ENCODE measurements at places on chromosomes 3 and 15.

DNA sequence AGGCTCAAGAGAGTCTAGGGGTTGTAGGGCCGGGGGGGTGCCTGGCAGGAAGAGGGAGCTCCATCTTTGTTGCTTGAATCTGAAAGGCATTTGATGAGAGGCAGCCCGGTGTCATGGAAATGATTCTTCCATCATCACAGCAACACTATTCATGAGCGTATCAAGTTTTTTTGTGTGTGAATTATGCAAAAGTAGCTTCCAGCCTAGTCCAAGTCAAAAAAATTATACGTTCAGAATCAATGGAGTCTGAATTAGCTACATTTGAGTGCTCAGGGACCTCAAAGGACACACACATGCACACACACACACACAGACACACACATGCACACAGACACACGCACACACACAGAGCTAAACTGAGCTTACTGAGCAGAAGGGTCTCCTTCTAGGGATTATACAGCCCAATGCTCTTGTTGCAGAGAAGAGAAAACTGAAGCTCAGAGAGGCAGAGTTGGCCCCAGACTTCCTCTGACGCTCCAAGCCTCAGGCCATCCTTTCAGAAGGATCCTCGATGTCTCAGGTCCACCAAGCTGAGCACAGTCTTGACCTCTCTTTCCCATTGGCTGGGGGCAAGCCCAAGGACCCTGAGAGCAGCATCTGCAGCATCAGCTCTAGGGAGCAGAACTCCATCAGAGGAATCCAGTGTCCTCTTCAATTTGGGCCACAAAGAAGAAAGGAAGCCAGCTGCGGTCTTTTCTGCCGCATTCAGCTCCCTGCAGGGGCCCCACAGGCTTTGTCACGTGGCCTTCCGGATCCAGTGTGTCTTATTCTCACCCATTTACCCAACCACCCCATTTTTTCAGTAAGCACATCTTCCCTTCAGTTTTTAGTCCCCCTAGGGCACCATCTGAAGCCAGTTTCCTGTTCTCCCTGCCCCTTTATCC lies 228.0 kb downstream of the UACA start:
- DNase-seq, result no peak

DNA sequence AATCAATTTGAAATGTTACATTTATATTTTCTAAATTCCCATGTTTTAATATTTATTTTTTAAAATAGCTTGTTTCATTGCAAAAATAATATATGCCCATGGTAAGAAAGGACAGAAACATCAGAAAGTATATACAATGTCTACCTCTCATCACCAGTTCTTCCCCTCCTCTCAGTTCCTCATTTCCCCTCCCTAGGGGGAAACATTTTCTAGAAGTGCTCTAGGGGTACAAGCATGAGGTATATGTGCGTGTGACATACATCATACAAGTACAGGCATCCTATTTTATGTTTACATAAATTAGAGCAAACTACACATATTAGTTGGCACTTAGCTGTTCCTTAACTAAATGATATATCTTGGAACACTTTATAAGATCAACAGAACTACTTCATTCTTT lies 189.3 kb upstream of the VEPH1 start:
- DNase-seq, result no peak

DNA sequence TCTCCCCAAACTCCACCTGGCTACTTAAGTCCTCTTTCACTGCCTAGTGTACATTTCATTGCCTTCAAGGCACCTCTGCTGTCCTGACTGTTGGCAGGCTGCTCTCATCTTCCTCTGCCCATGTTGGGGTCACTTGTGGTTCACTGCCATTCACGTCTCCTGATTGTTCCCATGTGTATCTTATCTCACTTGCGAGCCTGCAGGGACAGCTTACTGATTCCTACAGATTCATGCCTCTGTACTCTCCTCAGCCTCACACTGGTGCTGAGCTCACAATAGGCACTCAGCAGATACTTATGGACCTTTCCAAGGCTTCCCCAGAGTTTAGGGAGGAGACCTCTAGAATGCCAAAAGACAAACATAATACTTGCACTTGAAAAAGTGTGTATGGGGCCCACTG lies 28.8 kb upstream of the ANP32A start:
- no peak for DNase-seq

DNA sequence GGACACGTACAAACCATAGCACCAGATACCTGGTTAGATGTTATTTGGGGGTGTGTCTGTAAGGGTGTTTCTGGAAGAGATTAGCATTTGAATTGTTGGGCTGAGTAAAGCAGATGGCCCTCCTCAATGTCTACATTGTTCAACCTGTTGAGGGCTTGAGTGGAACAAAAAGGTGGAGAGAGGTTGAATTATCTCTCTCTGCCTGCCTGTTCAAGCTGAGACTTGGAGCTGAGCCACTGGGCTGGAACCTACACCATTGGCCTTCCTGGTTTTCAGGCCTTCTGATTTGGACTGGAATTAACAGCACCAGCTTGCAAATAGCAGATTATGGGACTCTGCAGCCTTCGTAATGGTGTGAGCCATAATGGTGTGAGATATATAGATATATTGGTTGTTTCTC lies 71.3 kb upstream of the CORO2B start:
- peak; percentile 21 for DNase-seq

- no peak for DNase-seq
Observed at GRCh38 chr15:41501191-41501917, 7.7 kb downstream of the ITPKA start.

GRCh38 chr15:36808411-36809160 lies 229.2 kb downstream of the CDIN1 start:
- no peak for DNase-seq

DNA sequence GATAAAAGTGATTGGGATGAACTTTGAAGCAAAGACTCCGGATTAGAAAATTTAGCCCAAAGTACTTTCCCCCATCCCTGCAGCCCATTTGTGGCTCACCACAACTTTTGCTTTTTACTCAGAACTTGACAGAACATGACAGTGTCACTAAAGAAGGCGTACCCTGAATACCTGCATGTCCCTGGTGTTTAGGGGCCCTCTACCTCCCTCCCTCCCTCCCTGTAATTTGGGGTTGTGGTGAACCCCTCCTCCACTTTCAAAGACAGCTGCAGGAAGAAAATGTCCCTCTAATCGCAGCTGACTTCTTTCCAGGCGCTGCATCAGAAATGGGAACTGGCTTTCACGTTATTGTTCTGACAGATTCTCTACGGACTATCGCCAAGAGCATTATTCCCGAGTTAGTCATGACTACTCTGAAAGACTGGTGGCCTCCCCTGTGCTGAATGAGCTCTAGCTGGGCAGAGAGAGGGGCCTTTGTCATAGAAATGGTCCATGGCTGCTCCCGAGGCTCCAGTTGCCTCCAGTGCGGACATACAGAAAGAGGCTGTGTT lies 93.2 kb upstream of the ARHGEF3 start:
- no peak for DNase-seq

All from NCI-H1092 treated with DMSO at 0.1 percent for 48 hours (cell line).